Omental fat pad (tissue), 4 donors: ENCODE measurements at places on chromosomes 6 and 20. TPM values are rescaled to one million over a fixed set of nuclear protein-coding genes. Genes with fewer than 3 reads are reported as not detected.

RUNX2 gene
- 0.65 TPM for total RNA-seq

UNC5CL gene
- 0.84 TPM for total RNA-seq

ZSCAN31 gene
- 12.4 TPM for total RNA-seq

MYCT1 gene
- total RNA-seq, result 19.0 TPM

DPPA5 gene
- not detected for total RNA-seq

NT5E gene
- total RNA-seq, result 16.6 TPM

PNPLA1 gene
- total RNA-seq, result not detected

HTR1E gene
- total RNA-seq, result not detected

TP53TG5 gene
- 0.47 TPM for total RNA-seq

CST4 gene
- total RNA-seq, result not detected
